ENCODE measurements at places on chromosomes 5 and 9.

DNA sequence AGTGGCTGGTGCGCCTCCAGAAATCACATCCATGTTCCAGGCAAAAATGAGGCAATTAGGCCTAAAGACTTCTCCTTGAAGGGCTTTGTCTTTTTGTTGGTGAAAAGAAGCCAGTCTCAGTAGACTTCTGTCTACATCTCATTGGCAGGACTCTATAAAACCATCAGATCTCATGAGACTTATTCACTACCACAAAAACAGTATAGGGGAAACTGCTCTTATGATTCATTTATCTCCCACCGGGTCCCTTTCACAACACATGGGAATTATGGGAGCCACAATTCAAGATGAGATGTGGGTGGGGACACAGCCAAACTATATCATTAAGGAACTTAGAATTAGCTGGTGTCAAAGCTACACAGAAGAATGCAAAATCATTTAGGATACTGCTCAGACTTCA is 77.7 kb upstream of the SNX2 start:
- DNase-seq: no peak

GRCh38 chr9:72589667-72590521 is 68.5 kb downstream of the TMC1 start:
- no peak for DNase-seq

- peak; percentile 6 for DNase-seq
Measured at GRCh38 chr9:72280913-72281500, 84.0 kb downstream of the ZFAND5 start.

- DNase-seq: no peak
Measured at GRCh38 chr5:82397741-82398320, 119.7 kb upstream of the RPS23 start.

DNA sequence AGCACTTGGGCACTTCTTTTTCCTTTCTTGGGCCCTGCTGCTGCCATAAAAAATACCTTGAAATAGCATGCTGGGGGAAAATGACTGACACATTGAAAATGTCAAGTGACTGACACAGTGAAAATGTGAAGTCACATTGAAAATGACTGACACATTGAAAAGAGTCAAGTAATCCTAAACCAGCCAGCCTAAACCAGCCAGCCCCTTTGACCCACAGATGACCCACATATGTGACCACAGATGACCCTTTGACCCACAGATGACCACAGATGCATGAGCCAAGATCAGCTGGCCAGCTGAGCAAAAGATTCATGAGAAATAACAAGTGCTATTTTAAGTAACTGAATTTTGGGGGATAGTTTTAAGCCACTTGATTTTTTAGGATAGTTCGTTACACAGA is 97.8 kb upstream of the SLC28A3 start:
- no peak for DNase-seq

GRCh38 chr5:43484106-43484849 is 613 bp upstream of the TMEM267 start:
- peak; percentile 81 for DNase-seq

DNA sequence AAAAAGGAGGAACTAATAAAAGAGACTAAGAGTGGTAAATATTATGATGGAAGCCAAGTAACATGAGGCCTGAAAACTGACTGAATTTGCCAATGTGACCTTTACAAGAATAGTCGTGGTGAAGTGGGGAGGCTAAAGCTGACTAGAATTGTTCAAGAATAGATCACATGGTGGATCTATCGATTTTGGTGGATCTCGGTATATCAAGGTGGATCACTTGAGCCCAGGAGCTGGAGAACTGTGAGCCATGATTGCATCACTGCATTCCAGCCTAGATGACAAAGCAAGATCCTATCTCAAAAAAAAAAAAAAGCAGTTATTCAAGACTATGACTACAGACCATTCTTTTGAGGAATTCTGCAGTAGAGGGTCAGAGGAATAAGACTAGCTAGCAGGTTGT is 15.1 kb downstream of the ERMP1 start:
- no peak for DNase-seq

- no peak for DNase-seq
Measured at GRCh38 chr9:1804128-1804865, 210.8 kb upstream of the SMARCA2 start.

GRCh38 chr5:143216211-143216610 is 187.3 kb downstream of the NR3C1 start:
- no peak for DNase-seq

DNA sequence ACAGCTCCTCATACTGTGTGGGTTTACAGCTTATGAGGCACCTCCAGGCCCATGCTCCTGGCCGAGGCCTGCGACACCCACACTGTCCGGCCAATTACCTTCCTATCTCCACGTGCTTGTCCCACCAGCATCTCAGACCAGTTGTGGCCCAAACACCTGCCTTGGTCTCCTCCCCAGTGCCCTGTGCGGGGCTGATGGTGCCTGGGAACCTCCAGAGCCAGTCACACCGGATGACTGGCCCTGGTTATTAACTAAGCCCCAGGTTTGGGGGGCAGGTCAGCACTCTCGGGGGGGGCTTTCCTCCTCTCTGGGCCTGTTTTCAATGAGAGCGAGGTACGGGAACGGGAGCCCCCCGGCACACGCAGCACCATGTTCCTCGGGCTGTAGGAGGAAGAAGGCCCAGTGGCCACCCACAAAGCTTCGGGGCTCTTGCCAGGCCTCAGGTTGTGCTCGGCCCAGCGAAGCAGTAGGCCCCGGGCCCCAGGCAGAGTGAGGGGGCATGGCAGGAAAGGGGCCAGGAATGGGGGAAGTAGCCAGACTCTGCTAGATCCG is 76.0 kb upstream of the PHYKPL start:
- no peak for DNase-seq

DNA sequence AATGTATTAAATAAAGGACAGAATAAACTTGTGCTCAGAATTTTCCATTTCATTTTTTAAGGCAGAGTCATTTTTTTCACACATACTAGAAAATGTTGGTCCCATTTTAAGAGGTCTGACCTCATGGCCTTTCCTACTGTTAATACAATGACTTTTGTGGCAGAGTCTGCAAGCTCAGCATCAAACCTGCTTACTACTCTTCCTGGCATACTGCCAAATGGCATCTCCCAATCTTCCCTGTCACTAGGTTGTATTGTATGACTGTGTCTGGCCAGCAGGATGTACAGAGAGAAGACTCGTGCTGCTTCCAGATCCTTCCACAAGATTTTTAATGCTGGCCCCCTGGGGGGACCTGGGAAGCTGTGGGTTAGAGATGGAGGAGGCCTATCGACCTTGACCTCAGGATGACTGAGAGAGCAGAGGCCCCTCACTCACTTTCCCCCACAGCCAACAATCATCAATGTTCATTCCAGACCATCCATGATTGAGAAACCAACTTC is 64.7 kb downstream of the BARX1 start:
- no peak for DNase-seq

- no peak for DNase-seq
Measured at GRCh38 chr5:59178482-59178881, 595.6 kb downstream of the RAB3C start.

DNA sequence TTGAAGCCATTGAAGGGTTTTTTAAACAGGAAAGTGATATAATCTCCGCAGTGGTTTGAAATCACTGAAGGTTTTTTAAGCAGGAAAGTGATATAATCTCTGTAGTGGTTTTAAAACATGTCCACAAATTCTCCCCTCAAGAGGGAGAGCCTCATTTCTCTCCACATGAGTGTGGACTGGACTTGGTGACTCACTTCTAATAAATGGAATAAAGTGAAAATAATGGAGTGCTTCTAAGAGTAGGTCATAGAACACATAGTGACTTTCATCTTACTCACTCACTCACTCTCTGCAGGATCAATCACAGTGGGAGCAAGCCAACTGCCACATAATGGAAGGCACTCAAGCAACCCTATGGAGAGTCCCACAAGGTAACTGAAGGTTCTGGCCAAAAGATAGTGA is 12.0 kb downstream of the CTNNAL1 start:
- no peak for DNase-seq

- no peak for DNase-seq
Measured at GRCh38 chr9:82606492-82607382, 456.2 kb downstream of the RASEF start.

DNA sequence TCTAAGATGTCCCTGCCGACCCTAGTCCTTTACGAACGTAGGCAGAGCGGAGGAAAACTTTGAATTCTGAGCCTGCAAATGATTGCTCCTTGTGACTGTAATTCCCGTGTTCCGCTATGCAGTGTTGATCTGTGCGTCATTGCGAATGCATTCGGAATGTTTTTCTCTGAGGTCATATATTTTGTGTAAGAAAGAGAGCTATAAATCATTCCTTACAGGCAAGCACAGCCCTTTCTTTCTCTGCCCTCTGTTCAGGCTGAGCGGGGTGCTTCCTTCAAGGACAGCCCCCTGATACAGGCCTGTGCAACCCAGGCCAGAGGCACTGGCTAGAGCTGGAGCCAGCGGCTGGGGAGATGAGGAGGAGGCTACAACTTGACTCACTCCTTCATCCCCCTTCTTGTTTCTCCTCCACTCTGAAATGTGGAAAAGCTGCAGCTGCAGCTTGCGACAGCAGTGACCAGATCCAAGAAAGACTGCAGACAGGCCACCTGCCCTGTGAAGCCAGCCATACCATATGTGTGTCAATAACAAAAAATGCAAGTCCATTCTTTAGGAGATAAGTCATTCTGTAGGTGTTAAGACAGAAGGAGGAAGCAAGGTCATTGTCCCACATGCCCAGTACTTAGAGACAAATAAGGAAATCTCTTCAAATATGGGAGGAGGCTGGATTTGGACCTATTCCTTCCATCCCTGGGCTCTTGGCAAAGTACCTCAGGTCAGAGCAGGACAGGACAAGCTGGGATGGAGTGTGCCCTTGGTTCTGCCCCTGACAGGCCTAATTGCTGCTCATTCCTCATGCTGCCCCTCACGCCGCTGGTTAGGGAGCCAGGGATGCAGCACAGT is 345.7 kb upstream of the WWC1 start:
- no peak for DNase-seq

GRCh38 chr5:10418654-10419345 is 22.9 kb upstream of the ROPN1L start:
- DNase-seq: no peak

GRCh38 chr5:4953576-4953975 is 186.6 kb upstream of the ADAMTS16 start:
- DNase-seq: no peak

- DNase-seq: no peak
Measured at GRCh38 chr5:33504570-33504969, 63.8 kb downstream of the TARS1 start.

GRCh38 chr9:134434894-134435506 is 108.7 kb downstream of the RXRA start:
- no peak for DNase-seq

DNA sequence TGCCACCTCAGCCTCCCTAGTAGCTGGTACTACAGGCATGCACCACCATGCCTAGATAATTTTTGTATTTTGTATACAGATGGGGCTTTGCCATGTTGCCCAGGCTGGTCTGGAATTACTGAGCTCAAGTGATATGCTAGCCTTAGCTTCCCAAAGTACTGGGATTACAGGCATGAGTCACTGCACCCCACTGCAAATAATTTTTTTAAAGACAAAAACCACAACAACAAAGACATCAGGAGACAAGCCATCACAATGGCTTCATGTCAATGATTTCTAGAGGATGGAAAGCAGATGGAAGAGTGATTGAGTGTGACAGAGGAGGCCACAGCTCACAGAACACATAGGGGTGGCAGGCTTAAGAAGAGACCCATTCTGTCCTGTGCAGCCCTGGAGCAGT is 97.9 kb upstream of the PCSK1 start:
- no peak for DNase-seq

- DNase-seq: no peak
Measured at GRCh38 chr5:135608361-135608760, 29.6 kb upstream of the CXCL14 start.

DNA sequence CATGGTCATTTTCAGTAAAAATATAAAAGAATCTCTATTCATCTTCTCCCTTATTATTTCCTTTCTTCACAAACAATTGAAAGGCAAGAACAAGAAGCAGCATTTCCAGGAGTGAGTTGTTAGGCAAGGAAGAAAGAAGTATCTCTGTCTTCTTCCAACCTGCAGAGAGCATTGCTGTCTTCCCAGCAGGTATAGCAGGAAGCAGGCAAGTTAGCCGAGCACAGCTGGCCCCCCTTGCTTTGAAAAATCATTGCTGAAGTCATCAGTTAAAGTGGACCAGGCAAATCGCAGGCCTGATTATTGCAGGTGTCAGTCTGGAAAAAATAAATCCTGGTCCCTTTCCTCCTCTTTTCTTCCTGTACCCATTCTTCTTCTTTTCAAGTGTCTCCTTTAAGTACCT is 353.1 kb upstream of the BRINP1 start:
- DNase-seq: no peak

DNA sequence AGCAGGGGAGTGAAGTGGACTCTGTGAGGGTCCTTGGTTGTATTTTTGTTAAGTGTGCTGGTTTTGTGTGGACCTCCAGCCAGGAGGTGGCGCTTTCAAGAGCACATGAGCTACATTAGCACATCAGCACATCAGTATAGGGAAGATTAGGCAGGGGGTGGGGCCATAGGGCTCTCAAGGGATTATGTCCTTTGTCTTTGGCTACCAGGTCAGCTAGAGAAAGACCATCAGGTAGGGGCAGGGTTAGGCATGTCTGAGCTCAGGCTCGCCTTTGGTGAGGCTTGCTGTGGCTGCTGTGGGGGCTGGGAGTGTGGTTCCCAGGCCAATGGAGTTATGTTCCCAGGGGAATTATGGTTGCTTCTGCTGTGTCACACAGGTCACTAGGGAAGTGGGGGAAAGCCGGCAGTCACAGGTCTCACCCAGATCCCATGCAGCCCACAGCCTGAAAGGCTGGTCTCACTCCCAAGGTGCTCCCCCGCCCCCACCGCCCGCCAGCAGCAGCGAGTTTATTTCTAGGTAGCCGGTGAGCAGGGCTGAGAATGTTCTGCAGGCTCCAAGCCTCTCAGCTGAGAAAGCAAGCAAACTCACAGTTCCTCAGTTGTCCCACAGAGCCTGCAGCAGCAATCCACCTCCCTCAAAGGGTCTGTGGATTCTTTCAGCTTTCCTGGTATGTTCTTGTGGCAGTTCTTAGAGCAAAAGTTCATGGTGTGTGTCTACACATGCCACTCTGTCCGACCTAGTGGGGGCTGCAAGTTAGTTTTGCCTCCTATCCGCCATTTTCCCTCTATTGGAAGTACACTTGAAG is 13.7 kb downstream of the OR1J1 start:
- no peak for DNase-seq

GRCh38 chr5:152601806-152602732 is 197.0 kb upstream of the NMUR2 start:
- no peak for DNase-seq

DNA sequence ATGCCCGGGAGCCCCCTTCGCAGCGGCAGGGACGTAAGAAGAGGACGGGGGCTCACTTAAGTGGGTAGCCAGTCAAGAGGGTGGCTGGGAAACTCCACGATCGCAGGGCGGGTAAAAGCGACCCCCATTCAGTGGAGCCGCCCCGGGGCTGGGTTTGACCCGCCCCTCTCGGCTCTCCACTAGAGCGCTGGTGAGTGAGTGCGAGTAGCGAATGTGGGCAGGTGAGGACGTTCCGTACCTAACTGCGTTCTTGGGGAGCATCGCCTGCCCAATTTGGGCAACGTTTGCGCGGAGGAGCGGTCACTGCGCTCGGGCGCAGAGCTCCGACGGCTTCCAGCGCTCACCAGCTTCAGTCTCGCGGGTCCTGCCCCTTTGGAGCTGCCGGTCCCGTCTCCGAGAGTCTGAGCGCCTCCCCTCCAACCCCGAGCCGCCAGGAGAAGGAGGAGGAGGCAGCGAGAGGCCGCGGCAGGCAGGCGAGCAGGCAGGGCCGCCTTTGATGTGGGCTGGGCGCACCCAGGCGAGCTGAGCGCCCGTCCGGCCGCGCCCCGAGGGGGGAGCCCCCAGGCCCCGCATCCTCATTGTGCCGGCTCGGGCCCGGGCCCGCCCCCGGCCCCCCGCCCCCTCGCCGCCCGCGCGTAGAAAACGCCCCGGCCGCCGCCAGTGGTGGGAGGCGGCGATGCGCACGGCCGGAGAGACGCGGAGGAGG is at the start of gene FGF18:
FGF18 (plus strand) TSS at position 666 of the 706 bp plus-strand sequence. CDS start 553 bp downstream, outside the sequence.
- DNase-seq: no peak

All from NK-92 treated with Interleukin-12 subunit alpha and Interleukin-12 subunit beta, amount 100 ng/mL, for 24 hours (cell line).